Activated T-cell treated with anti-CD3 and anti-CD28 coated beads, Interleukin-2, amount 50 U/mL, for 4 hours (primary cell): ENCODE measurements at places on chromosomes 1 and 21. TPM values are rescaled to one million over a fixed set of nuclear protein-coding genes. Genes with fewer than 3 reads are reported as not detected.

The PLEKHN1 gene
- 1.6 TPM for total RNA-seq

DNA sequence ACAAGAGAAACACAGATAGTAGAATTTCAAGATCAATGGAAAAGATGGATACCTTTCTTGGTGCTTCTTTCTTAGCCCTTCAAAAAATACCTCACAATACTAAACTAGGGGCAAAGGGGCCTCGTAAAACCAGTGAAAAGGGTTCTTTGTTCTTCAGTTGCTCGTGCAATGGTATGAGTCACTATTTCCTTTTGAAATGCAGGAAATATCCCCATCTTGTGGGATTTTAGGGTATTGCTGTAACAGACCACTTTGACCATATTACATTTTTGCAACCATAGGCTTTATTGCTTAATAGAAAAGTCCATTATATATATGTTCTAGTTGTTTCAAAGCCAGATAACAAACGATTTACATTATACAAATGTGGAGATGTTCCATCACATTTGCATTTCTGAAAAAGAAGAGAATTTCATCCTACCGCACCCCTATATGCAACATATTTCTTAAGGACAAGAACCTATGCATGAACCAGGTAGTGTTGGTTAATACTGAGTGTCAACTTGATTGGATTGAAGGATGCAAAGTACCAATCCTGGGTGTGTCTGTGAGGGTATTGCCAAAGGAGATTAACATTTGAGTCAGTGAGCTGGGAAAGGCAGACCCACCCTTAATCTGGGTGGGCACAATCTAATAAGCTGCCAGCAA, 88.6 kb upstream of the PKN2 start:
- DNase-seq = no peak

GRCh38 chr1:205493241-205494085, 11.0 kb upstream of the CDK18 start:
- DNase-seq = no peak

- no peak for DNase-seq
Observed at GRCh38 chr1:110004583-110004982, 20.0 kb downstream of the AHCYL1 start.

- no peak for DNase-seq
Observed at GRCh38 chr1:95236784-95237575, 3.0 kb downstream of the RWDD3 start.

DNA sequence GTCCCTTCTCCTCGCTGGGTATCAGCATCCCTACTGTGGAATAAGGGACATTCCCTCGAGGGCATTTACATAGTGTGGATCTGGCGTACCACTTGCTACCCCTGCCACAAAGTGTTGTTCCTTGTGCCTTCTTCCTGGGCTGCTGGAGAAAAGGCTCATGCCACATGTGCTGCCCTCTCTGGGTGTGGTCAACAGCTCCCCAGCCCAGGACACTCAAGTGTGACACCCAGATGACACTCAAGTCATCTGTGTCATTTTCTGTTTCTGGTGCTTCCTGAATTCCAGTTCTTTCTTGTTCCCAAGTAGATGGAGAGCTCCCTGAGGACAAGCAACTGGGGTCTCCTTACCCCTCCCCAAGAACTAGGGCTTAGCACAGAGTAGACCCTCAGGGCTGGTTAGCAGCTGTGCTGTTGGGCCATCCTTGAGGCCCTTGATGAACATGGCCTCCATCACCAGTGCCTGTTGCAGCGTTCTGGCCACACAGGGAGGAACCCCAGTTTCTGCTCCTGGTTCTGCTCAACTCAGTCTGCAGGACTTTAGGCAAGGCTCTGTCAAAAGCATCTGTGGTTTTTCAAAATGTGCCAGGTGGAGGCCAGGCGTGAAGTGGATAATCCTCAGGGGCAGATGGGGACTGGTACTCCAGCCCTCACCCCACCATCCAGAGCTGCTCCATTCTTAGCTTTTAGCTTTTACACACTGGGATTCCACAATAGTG, 49.0 kb upstream of the CLIC4 start:
- no peak for DNase-seq

DNA sequence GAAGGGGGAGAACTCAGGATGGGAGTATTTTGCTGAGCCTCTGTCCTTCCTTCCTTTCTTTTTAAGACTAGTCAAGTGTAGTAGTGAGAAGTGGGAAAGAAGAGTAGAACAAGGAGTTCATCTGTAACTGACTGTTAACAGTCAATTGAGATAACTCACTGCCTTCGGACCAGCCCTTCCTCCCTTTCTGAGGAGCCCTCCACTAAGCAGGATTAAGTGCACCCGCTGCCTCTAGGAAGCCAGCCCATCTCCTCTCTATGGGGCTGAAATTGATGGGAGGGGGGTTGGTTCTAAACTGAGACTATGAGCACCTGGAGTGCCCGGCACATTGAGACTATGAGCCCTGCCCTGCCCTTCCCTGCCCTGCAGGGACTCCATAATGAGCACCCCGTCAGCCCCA, 72.7 kb upstream of the TINAGL1 start:
- no peak for DNase-seq
